ENCODE measurements at places on chromosomes 1 and 21.

GRCh38 chr1:180425952-180426351, 76.4 kb downstream of the ACBD6 start:
- no peak for DNase-seq
- H3K36me3 ChIP-seq: no peaks in the 10 kb centered on the region
- H3K4me1 ChIP-seq: no peaks in the 10 kb centered on the region
- no peak overlapping the region for H3K27ac ChIP-seq
- no peak overlapping the region for H3K4me3 ChIP-seq
- H3K27me3 ChIP-seq: no peaks in the 10 kb centered on the region

GRCh38 chr1:221494670-221495069, 247.2 kb downstream of the DUSP10 start:
- no peak for DNase-seq
- H3K27ac ChIP-seq: no peak overlapping the region
- H3K36me3 ChIP-seq: no peaks in the 10 kb centered on the region
- no peaks in the 10 kb centered on the region for H3K27me3 ChIP-seq
- H3K4me3 ChIP-seq: no peak overlapping the region

- H3K4me3 ChIP-seq: no peak overlapping the region
- no peaks in the 10 kb centered on the region for H3K36me3 ChIP-seq
- H3K27me3 ChIP-seq: peaks cover 5% of the 10 kb centered on the region
These were observed 2.8 kb downstream of the TAL1 start for GRCh38 chr1:47229031-47229885.

DNA sequence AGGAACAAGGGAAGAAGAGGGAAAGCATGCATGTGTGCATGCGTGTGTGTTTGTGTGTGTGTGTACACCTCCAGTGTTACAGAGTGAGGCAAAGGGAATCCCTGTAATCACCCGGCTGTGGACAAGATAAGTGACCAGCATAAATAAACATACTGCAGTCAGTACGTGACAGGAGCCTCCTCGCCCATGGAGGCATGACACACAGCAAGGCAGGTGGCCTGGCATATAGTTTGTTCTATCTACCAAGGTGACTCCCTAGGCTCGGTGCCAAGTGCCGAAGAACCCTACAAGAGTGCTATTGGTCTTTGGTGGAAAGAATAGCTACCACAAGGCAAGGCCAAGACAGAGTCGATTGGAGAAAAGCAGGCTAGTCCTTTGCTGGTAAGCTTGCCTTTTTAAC, 31.7 kb upstream of the HEATR1 start:
- no peaks in the 10 kb centered on the region for H3K4me1 ChIP-seq
- no peak overlapping the region for H3K27ac ChIP-seq
- no peak for DNase-seq
- H3K27me3 ChIP-seq: no peaks in the 10 kb centered on the region

Measured in testis (tissue), 5 donors.